Fibroblast of skin of back (primary cell): ENCODE measurements at places on chromosomes 5 and 9.

DNA sequence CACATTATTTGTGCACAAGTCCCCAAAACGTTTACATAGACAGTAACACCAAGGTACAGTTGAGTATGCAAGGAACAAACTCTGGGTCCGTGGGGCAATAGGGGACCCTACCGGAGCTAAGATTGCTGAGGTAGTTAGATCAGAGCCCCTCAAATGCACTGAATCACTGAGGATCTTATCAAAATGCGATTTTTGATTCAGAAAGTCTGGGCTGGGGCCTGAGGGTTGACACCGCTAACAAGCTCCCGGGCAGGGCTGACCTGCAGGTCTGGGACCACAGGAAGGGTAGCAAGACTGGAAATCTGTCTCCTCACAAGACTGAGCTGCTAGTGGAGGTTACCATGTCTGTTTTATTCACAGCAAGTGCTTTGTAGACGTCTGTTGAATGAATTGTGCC is 1.8 kb upstream of the IL3 start:
- DNase-seq = no peak

- DNase-seq = peak; percentile 98
These were observed 49.7 kb downstream of the MYO10 start for GRCh38 chr5:16886366-16886736.

GRCh38 chr9:117528225-117528624 is 113.4 kb upstream of the ASTN2 start:
- no peak for DNase-seq

DNA sequence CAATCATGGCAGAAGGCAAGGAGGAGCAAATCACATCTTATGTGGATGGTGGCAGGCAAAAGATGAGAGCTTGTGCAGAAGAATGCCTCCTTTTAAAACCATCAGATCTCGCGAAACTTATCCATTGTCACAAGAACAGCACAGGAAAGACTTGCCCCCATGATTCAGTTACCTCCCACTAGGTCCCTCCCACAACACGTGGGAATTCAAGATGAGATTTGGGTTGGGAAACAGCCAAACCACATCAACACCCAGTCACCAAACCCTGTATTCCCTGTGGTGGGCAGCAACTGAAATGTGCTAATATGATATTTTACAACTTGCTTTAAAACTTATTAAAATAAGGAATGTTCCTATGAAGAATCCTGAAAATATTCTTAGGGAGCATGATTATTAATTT is 54.2 kb downstream of the RASGRF2 start:
- DNase-seq = peak; percentile 14

GRCh38 chr9:120914396-120914795 is 12.2 kb downstream of the TRAF1 start:
- DNase-seq = no peak

DNA sequence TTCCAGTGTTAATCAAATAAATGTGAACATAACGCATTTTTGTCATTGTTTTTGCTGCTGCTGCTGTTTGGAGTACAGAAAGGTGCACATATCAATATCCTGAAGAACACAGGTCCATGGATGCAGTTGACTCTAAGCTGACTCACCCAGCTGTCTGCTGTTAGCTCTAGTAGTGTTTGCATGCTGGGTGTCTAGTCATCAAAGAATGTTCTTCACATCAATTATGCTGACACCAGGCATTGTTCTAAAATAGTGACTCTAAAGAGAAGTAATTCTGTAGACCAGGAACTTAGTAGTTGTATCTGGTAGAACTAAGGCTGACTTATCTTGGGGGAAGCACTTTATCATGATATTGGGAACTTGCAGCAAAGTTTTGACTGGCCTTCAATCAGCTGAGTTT is 55.7 kb upstream of the DPYSL3 start:
- DNase-seq = peak; percentile 69

GRCh38 chr9:79447308-79447605 is 124.5 kb upstream of the TLE4 start:
- no peak for DNase-seq

DNA sequence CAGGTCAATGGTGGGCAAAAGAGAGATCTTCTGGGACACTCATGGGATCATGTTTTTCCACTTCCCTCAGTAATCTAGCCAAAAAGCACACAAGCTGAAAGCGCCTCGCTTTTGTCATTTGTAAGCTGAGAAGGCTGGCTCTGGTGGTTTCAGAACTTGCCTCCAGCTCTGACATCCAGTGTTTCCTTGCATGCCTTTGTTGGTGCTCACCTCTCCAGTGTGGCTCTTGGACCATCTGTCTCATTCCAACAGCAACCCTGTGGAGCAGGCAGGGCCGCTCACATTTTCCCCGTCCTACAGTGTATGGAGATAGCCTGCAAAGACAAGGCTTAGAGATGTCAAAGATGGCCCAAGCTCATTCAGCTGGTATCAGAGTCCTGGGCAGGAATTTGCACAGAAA is 160.8 kb upstream of the KLF4 start:
- peak; percentile 93 for DNase-seq

GRCh38 chr5:73892806-73893205 is 266.8 kb downstream of the ARHGEF28 start:
- peak; percentile 96 for DNase-seq

DNA sequence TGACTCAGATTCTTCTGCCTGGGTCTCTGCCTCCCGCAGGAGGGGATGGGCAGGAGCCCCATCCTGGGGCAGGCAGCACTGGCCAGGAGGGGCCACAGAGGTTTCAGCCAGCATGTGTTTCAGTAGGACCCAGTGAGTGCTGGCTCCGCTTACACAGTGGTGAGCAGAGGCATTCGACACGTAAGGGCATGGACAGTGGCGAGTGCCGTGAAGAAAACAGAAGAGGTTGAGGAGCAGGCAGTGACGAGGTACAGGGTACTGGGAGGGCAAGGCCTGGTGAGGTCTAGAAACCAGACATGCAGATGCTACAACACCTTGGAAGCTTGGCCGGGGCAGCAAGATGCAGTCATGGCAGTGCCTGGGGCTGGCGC is 41.5 kb downstream of the CACNA1B start:
- DNase-seq = no peak

DNA sequence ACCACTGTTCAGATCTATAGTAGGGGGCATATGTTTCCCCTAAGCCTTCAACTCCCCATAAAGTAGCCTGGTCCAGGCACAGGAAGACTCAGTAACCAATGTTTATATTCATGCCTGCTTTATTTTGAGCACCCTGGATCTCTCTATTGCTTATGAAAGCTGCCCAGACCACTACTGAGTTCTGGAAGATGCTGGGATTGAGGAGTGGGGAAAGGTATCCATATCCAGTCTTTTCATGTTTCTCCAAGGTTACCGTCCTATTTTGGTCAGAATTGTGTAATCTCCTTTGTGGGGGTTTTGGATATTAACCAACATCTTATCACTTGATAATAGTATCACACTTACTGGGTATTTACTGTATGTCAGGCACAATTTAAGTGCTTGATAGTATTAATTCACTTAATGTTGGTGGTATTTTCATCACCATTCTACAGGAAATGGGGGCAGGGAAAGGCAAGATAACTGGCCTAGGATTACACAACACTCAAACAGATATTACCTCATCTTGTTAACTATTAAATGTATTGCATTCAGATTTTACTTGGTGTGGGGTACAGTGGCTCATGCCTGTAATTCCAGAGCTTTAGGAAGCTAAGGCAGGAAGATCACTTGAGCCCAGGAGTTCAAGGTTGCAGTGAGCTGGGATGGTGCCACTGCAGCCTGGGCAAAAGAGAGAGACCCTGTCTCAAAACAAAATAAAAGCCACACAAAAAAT is 36.3 kb downstream of the RUSC2 start:
- peak; percentile 67 for DNase-seq

DNA sequence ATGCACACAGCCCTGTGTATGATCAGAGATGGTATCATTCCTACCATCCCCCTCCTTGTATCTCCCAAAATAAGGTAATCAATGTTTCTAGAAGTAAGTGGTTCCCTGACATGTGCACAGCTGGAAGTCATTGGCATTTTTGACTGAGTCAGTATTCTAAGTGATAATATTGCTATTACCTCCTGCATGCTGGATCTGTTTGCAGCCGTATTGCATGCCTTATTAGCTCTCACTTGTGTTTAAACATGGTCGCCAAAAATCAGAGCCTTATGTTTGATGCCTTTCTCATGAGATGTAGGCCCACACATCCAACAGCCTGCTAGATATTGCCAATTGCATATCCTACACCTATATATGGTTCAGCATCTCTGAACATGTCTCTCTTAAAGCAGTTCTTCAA is 254.3 kb downstream of the CDH12 start:
- peak; percentile 26 for DNase-seq

DNA sequence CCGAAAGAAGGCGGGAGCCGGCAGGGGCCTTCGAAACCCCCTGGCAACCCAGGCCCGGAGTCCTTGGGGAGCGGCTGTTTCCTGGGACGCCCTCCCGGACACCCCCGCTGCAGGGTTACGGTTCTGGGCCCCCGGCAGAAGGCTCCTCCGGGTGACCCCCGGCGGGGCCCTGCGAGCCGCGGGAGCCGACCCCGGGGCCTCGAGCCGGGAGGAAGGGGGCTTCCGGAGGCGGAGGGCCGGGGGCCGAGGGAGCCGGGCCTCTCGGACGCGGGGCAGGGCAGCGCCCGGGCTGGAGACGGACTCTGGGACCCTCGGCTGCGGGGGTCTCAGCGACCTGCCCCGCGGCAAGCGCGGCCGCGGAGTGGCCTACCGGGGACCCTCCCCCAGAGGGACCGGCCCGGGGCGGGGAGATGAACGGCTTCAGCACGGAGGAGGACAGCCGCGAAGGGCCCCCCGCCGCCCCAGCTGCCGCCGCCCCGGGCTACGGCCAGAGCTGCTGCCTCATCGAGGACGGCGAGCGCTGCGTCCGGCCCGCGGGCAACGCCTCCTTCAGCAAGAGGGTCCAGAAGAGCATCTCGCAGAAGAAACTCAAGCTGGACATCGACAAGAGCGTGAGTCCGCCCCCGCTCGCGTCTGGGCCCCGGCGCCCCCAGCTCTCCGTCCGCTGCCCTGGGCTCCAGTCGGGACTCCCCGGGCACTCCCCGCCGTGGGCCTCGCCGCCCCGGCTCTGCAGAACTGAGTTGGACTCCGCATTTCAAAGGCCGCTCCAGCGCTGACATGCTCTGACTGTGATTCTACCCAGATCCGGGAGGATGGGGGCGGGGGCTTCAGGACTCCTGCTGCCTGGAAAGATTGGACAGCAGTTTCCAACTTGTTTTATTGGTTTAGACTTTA is 645 bp downstream of the SAP30L start:
- peak; percentile 69 for DNase-seq

DNA sequence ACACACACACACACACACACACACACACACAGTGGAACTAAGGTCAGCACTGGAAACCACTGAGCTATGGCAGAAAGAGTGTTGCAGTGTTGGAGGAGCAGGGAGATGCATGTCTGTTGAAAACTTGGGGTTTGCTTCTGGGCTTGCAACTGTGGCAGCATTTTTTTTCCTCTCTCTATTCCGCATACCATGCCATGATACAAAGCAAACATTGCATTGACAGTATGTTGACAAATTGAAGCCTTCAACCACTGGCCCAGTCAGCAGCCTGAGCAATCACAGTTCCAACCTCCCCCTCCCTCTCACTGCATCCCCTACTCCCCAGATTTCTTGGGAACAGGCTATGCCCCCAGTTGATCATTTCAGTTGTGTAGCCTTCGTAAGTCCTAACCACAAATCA is 478.1 kb upstream of the WWC1 start:
- no peak for DNase-seq

GRCh38 chr5:141729387-141730006 is 47.5 kb upstream of the ARAP3 start:
- no peak for DNase-seq

GRCh38 chr9:120532475-120532874 is 47.5 kb downstream of the CDK5RAP2 start:
- DNase-seq = peak; percentile 56
